Cortex of kidney (tissue), 1 donor: ENCODE measurements at places on chromosomes 7 and 10.

GRCh38 chr10:110858297-110858934, 13.3 kb upstream of the PDCD4 start:
- DNase-seq, result no peak

DNA sequence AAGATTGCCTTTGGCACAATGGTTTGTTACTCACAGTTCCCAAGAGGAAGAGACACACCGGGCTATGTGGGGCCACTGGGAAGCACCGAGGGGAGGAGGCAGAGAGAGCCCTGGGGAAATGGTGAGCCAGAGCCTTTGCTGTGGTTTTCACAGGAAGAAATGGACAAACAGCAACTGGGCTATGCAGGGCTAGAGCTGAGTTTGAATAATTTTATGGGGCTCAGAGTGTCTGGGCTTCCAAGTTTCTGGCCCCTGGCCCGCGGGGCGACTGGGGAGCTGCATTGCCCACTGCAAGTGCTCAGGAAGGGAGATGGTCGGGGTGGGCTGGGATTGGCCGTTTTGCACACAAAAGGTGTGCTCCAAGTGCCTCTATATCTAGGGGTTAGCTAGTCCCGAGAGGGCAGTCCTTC, 92.6 kb downstream of the CHST15 start:
- no peak for DNase-seq

GRCh38 chr10:132276179-132276675, 31.5 kb downstream of the STK32C start:
- DNase-seq, result no peak

DNA sequence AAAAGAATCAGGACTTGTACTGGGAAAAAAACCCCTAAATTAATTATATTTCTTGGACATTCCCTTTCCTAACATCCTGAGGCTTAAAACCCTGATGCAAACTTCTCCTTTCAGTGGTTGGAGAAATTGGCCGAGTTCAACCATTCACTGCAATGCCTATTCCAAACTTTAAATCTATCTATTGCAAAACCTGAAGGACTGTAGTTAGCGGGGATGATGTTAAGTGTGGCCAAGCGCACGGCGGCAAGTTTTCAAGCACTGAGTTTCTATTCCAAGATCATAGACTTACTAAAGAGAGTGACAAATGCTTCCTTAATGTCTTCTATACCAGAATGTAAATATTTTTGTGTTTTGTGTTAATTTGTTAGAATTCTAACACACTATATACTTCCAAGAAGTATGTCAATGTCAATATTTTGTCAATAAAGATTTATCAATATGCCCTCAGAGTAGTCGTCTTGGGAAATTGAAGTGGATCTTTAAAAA, 6.6 kb downstream of the EMX2 start:
- DNase-seq, result no peak

- no peak for DNase-seq
These were observed 31.2 kb downstream of the FAM171A1 start for GRCh38 chr10:15339892-15340291.

DNA sequence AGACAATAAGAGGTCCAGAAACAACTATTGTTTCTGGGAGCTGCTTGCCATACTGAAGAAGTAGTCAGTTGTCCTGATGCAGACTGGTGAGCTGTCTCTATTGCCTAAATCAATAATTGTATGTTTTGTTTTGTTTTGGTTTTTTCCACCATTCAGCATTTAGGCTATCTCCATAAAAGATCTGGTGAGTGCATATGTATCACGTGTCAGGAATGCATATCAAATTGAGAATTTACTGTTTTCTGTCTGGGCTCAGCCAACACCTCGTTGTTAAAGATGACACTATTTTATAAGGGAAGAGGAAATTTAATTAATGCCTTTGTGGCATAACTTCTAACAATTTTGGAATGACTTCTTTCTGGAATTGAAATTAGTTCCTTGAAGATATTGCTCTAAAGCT, 66.2 kb downstream of the SORCS1 start:
- no peak for DNase-seq

GRCh38 chr7:10120936-10121335, 852.7 kb upstream of the PHF14 start:
- DNase-seq, result no peak

DNA sequence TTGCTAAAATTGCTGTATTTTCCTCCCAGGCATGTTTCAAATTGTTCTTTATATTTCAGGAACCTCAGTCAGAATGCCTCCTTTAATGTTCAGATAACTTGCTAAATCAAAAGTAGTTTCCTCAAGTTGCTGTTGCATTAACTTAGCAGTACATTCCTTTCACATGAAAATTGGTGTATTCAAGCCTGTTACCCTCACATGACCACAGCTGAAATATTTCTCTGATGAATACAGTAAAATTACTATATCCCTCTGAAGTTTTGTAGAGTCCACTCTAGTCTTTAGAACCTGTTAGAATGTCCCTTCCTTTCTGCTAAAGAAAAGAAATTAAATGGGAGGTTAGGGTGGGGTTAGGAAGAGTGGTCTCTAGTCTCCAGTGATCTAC, 24.5 kb upstream of the C1GALT1 start:
- no peak for DNase-seq

- no peak for DNase-seq
These were observed 18.1 kb downstream of the IDI2 start for GRCh38 chr10:1007583-1007982.

DNA sequence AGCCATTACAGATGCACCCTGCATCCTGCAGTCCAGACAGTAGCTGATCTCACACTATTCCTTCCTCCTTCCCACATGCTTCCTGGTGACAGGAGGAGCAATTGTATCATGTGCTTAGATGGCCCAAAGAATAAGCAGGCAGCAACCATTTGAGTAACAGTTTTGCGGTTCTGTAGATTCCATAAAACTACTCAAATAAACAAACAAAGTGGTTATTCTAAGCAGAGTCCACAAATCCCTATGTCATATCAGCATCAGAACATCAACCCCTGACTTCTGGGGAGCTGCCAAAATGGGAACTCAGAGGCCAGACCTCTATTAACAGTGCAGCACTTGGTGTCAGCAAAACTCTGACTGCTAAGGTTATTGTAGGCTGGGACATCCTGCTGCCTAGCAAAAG, 226.0 kb downstream of the SORCS1 start:
- DNase-seq, result no peak

- no peak for DNase-seq
These were observed 88.2 kb downstream of the GSDME start for GRCh38 chr7:24668927-24669635.

DNA sequence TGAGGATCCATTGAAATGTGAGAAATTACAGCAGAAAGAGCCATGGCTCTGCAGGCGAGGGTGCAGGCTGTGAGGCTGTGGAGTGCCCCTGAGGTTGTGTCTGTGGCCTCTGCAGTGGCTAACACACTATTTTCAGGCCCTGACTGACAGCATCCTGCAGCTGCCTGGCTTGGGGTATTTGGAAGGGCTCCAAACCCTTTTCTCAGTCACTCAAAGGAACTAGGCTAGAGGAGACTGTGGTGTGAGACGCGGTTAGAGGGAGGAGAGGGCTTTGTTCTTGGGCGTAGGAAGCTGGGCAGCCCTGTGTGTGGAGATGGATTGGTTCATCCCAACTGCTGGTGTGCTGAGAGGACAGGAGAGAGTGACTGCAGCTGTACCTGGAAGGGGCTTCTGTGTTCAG, 134.9 kb downstream of the RAMP3 start:
- no peak for DNase-seq

GRCh38 chr7:106423821-106424475, 139.2 kb upstream of the NAMPT start:
- no peak for DNase-seq

GRCh38 chr10:99630433-99630832, 10.2 kb upstream of the SLC25A28 start:
- DNase-seq, result no peak

- DNase-seq, result no peak
These were observed 134.8 kb upstream of the SHH start for GRCh38 chr7:155947051-155947450.

DNA sequence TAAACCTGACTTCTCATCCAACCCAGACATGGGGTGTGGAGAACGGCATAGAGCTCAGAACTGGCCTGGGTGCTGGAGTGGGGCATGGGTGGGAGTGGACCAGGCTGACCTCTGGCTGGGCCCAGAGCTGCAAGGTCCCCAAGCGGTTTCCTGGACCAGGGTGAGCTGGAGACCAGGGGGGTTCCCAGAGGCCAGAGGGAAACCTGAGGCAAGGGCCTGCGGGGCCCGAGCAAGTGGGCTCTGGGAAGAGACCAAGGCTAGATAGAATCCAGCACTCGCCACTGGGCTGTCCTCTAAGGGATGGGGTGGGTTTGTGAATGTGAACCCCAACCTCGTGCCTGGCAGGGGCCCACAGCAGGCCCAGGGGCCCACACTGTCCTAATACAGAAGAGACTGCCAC, 39.4 kb upstream of the RET start:
- DNase-seq, result no peak

- DNase-seq, result no peak
These were observed 15.6 kb upstream of the FXYD4 start for GRCh38 chr10:43355749-43356371.

DNA sequence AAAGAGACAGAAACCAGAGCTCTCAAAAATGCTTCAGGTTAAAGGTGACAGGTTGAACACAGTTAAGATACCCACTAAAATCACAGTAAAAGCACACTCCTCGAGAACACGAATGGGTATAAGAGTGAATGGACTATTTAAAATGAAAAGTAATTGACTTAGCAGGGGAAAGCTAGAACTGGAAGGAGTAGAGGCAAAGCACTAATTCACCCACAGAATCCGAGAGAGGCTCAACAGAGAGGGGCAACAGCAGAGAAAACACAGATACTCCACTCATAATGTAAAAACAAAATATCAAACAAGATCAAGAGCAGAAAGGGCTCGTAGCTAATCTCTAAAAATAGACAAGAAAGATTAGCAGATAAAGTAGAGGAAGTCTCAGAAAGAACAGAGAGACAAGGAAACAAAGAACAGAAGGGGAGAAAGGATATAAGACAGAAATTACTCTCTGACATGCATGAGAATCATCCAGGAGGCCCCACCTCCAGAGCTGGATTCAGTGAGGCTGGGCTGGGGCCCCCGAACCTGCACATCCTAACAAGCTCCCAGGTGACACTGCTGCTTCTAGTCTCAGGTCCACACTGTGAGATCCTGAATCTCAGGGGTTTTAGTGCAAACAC, 117.6 kb downstream of the GALNT11 start:
- no peak for DNase-seq

- DNase-seq, result no peak
These were observed 2.2 kb upstream of the LGI1 start for GRCh38 chr10:93755443-93756116.

GRCh38 chr10:2658780-2659179, 408.6 kb upstream of the PFKP start:
- no peak for DNase-seq

DNA sequence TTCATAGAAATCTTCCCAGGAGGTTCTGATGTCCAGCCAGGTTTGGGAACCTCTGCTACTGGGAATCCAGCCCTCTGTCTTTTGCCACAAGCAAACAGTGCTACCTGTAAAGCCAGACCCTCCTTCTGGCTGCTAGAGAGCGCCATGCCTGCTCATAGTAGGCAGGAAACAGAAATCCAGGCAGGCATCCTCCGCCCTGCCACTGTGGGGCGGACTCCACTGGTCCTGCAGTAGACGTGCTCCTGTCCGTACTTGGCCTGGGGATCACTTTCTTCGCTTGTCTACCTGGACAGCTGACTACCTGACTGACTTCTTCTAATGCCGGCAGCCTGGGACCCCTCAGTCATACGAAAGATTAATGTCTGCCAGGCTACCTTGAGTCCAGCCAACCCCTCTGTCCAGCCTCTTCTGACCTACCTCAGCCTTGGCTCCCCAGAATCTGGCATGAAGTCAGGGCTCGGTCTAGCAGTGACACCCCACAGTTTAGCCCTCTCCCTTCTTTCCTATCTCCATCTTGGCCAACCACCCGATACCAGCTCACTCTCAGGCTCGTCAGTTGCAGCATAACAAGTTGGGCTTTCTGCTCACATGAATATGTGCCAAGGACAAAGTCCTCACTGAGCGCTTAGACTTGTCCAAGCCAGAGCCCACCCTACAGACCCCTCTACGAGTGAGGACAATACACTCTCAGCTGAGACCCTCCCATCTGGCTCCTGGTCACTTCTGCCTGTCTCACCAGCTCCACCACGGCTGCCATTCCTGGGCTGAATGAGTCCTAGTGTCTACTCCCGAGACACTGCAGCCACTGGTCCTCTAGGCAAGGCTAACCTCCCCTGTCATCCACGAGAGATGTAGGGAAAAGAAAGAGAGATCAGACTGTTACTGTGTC, 43.9 kb upstream of the OPALIN start:
- no peak for DNase-seq

DNA sequence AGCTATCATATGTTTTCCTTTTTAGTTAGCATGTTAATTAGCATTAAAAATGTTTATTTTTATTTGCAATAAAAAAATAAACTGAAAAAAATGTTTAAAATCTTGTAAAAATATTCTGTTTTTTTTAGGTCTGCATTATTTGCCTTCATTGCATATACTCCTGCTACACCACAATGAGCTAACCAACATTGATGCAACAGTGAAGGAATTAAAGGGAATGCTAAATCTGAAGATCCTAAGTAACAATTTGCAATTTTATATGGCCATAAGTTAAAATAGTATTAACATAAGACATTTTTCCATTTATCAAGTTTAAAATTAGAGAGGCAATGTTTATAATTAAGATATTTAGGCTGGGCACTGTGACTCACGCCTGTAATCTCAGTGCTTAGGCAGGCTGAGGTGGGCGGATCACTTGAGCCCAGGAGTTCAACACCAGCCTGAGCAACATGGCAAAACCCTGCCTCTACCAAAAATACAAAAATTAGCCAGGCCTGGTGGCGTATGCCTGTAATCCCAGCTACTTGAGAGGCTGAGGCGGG, 32.2 kb downstream of the LRRC72 start:
- DNase-seq, result no peak

- no peak for DNase-seq
These were observed 47.4 kb upstream of the PRKAR1B start for GRCh38 chr7:774161-775109.

DNA sequence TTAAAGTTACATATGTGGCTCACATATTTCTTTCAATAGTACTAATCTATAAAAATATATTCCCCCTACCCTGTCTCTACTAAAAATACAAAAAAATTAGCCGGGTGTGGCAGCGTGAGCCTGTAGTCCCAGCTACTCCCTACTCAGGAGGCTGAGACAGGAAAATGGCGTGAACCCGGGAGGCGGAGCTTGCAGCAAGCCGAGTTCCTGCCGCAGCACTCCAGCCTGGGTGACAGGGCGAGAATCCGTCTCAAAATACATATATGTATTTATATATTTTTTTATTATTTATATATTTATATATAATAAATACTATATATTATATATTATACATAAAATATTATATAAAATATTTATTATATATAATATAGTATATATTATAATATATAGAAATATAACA, 69.7 kb upstream of the GRM3 start:
- no peak for DNase-seq
